Posterior vena cava (tissue), 2 donors: ENCODE measurements at places on chromosomes 5 and 9. TPM values are rescaled to one million over a fixed set of nuclear protein-coding genes. Genes with fewer than 3 reads are reported as not detected.

STK32A gene
- 0.95 TPM for total RNA-seq

KCNT1 gene
- 0.28 TPM for total RNA-seq

MTMR12 gene
- 45.1 TPM for total RNA-seq

MPDZ gene
- 63.3 TPM for total RNA-seq

PDE8B gene
- total RNA-seq, result 7.7 TPM

ARL14EPL gene
- total RNA-seq, result not detected

HNRNPA0 gene
- 24.2 TPM for total RNA-seq

ANKRD33B gene
- 3.9 TPM for total RNA-seq

CKMT2 gene
- total RNA-seq, result 18.6 TPM
